Amygdala (tissue), 56 donors: ENCODE measurements at places on chromosomes 5 and 9.
A peak's percentile ranks its signal among the peaks of the same experiment; 100 is the strongest.

GRCh38 chr9:96449523-96449844 is 485 bp upstream of the HABP4 start:
- no peak for DNase-seq

- no peak for DNase-seq
Observed at GRCh38 chr5:180216646-180217171, 7.7 kb upstream of the RASGEF1C start.

DNA sequence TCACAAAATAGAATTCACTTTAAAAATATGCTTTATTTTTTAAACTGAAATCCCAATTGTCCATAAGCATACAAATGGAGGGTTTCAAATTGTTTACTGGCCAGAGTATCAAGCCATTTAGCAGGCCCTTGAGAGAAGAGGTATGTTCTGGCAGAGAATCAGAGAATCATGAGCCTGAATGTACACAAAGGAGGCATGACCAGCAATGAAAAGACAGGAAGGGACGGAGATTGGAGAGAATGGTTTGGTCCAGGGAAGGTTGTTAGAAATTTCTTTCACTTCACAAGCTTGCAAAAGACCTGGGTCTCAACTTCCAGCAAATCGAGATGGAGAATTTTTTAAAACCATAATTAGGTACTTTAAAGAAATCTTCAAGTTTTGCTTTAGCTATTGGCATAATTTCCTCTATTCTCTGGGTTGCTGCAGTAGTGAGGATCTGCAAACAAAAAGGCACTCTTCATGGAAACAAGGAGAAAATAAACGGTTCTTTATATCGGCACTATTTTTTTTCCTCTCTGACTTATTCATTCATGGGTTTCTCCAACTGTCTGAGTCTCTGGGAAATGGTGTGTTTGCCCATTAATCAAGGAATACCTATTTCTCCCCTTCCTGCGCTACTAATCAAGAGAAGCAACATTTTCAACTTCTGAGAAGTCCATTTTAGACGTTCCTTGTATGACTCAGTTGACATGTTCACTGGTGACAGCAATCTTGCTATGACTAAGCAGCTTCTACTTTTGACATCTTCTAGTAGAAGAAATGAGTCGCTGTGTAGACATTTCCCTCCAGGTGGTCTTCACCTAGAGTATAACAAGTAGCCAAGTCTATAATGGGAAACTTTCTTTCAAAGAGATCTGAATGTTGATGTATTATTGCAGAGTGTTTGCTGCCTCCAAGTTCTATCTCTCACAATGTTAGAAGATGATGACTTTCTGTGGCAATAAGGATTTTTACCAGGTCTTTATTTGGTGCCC is 23.1 kb upstream of the ERCC6L2 start:
- no peak for DNase-seq

- no peak for DNase-seq
Observed at GRCh38 chr5:139783436-139783965, 12.1 kb upstream of the PSD2 start.

DNA sequence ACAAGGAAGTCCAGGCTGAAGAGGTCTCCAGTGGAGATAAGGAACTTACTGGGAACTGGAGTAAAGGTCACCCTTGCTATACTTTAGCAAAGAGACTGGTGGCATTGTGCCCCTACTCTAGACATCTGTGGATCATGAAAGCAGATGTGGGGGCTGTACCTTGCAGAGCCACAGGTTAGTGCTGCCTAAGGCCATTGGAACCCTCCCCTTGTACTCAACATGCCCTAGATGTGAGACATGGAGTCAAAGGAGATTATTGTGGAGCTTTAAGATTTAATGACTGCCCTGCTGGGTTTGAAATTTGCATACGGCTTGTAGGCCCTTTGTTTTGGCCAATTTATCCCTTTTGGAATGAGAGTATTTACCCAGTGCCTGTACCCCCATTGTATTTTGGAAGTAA is 397.3 kb upstream of the GRIN3A start:
- DNase-seq = no peak

DNA sequence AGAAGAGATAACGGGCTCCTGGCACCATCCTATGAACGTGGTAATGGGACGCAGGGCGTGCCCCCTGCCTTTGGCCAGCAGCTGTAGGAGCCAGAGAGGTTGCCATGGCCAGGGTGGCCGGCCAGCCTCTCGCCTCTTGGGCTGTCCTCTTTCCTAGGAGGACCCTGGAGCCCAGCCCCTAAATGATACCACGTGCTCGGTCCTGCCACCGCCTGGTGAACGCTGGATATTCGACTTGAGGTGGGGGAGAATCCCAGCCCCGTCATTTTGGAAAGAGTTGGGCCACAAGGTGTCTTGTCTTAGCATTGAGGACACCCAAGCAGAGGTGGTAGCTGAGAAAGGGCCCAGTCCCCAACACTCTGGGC is 391 bp upstream of the NRG2 start:
- DNase-seq = peak; percentile 37

DNA sequence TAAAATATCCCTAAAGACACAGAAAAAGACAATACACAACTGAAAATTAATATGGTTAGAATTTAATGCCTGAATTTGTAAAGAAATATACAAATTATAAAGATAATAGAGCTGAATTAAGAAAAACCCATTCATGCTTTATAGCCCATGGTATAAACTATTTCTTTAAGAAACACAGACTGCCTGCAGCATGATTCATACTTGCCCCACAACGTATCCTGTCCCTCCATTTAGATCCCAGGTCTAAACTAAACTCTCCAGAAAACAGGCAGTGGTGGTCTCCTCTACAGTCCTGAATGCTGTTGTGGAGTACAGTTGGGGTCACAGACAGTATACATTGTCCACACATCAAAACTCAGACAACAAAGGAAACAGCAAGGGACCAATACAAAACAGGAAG is 24.8 kb downstream of the IL6ST start:
- DNase-seq = no peak

DNA sequence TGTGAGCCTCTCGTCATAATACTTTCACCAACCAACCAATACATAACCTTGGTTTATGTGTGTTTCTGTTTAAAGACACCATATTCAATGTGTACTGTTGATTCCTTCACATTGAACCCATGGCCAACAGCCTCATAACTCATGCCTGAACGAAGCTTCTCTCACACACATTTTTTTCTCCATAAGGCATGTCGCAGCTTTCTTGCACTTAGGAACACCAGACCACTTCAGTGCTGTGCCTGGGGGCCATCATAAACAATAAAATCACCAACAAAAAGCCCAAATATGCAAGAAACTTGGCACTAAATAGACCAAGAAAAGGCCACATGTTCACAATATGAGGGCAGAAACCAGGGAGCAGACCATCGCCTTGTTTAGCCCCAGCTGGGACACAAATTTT is 192.2 kb downstream of the ROR2 start:
- DNase-seq = no peak

GRCh38 chr9:100426189-100426529 is 784 bp upstream of the MSANTD3 start:
- DNase-seq = no peak

DNA sequence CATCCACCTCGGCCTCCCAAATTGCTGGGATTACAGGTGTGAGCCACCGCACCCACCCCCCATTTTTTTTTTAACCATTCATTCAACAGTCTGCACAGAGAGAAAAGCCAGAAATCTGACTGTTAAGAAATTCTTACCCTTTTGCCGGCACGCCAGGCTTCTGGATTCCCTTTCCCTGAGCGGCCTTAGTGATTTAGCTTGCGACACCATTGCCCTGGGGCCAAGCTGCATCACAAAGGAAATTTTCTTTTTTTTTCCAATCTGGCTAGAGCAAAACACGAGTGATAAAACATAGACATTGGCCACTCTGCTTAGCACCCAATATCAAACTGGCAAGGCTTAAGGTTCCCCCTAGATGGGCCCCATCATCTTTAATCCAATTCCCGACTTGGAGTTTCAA is 21.2 kb upstream of the ATOSB start:
- no peak for DNase-seq

GRCh38 chr5:61371474-61371873 is 39.4 kb downstream of the ZSWIM6 start:
- no peak for DNase-seq

- no peak for DNase-seq
Observed at GRCh38 chr5:30932273-30933017, 261.0 kb upstream of the CDH6 start.

DNA sequence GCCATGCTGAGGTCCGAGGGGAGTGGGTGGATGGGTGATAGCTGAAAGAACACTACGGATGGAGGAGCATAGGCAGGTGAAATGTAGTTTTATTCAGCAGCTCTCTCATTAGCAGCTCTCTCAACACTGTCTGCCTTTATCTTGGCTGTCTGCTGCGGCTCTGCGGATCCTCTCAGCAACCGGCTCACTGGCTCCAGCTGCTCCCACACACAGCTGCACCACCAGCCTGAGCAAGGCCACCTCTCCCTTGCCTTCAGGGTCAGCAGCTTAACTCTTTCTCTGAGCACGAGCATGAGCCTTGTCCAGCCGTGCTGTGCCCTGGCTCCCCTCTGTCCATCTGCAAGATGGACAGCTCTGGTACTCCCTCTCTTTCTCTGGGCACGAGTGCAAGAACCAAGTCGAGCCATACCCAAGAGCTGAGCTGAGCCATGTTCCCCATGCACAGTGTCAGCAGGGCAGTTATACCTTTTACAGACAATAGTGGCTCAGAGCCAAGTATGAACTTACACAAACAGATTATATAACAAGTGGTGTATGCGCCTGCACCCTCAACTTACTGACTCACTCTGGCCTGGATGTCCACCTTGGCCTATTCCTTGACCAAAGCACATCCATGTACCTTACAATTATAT is 108.5 kb downstream of the MACIR start:
- DNase-seq = no peak

GRCh38 chr5:126777257-126777974 is 480 bp downstream of the LMNB1 start:
- DNase-seq = peak; percentile 56

GRCh38 chr5:107216587-107216986 is 454.1 kb downstream of the EFNA5 start:
- DNase-seq = no peak

DNA sequence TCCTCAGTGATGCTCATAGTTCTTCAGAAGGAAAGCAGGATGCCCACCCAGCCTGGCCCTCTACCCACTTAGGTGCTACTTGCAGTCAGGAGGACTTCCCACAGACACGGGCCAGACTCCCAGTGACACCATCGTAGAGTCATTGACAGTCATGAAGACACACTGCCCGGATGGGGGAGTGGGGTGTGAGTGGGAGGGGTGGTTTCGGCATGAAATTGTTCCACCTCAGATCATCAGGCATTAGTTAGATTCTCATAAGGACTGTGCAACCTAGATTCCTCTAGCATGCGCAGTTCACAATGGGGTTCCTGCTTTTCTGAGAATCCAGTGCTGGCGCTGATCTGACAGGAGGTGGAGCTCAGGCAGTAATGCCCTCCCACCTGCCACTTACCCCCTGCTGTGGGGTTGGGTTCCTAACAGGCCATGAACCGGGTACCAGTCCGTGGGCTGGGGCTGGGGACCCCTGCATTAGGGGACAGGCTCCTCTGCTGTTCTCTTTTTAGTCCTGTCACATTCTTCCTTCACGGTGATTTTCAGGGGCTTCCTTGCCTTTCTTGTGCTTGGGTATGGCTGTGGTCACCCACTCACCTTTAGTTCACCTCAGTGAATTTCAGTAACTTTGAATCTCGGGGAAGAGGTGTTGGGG is 88.2 kb upstream of the ANKRD55 start:
- DNase-seq = no peak

DNA sequence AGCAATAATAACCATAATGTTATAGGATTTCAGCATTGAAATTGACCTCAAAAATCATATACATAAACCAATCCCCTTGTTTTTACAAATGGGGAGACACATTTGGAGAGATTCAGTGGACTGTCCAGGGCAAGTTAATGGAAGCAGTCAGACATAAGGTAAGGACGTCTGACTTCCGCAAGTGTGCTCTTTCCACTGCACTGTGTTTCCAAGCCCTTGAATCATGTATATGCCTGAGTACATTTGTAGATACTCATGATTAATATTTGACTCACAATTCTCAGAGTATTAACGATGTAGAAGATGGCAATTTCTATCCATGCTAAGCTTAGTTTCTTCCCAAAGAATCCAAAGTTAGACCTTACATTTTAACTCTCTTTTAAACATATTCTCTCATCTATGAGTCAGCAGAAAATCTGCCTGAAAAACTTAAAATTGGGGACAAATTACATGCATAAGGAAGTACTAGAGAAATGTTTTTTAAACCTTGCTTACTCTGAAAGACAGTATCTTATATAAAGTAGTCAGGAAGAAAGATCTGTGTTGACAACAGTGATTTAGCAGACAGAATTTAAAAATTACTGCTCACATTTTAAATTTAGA is 165.3 kb downstream of the NFIB start:
- DNase-seq = no peak

- DNase-seq = no peak
Observed at GRCh38 chr5:115337882-115338281, 41.4 kb upstream of the CCDC112 start.

- no peak for DNase-seq
Observed at GRCh38 chr5:418162-419121, 24.5 kb upstream of the EXOC3 start.

- no peak for DNase-seq
Observed at GRCh38 chr9:126326228-126327005, at the start of gene MVB12B. MVB12B (plus strand) TSS chr9:126326829; CDS start chr9:126326930, 101 bp downstream.

DNA sequence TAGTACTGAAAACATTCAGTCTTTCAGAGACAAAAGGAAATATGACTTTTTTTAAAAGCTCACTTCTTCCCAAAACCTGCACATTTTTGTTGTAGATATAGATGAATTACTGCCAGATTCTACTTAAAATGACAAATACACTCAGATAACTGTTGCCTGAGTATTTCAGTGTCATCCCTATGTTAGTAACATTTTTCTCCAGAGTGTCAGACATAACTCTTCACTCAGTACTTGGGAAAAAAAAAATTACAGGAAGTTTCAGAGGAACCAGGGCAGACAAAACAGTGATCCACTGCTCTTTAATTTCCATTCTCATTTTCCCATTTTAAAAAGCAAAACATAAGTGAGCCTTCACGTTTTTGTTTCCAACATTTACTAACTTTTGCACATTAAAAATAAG is 79.3 kb upstream of the ITGA1 start:
- no peak for DNase-seq

- no peak for DNase-seq
Observed at GRCh38 chr5:134436523-134437339, 25.1 kb upstream of the CDKN2AIPNL start.

GRCh38 chr9:22423566-22423965 is 23.1 kb upstream of the DMRTA1 start:
- DNase-seq = no peak

- DNase-seq = no peak
Observed at GRCh38 chr5:117454716-117455212, 880.1 kb upstream of the SEMA6A start.

- DNase-seq = no peak
Observed at GRCh38 chr9:38386319-38386895, 6.1 kb upstream of the ALDH1B1 start.

GRCh38 chr9:136688274-136689107 is 1.2 kb upstream of the AGPAT2 start:
- DNase-seq = no peak

DNA sequence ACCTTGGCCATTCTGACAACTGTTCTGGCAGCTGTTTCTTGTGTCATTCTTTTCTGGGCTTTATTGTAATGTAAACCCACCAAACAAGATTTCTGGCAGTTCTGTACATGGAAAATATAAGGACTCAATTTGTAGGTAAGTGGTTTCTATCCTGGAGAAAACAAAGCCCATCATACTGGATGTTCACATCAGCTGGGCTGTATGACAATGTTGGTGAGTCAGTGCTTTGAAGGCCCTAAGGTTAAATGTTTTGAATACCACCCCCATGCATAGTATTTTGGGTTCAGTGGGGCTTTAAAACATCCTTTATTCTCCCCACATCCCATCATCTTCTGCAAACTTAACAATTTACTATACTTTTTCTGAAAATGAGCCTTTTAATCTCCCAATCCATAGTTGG is 52.5 kb downstream of the SH3GL2 start:
- DNase-seq = no peak
